ENCODE measurements at places on chromosomes 16 and 17. TPM values are rescaled to one million over a fixed set of nuclear protein-coding genes. Genes with fewer than 3 reads are reported as not detected.

CACNG3 gene
- not detected for total RNA-seq

DNA sequence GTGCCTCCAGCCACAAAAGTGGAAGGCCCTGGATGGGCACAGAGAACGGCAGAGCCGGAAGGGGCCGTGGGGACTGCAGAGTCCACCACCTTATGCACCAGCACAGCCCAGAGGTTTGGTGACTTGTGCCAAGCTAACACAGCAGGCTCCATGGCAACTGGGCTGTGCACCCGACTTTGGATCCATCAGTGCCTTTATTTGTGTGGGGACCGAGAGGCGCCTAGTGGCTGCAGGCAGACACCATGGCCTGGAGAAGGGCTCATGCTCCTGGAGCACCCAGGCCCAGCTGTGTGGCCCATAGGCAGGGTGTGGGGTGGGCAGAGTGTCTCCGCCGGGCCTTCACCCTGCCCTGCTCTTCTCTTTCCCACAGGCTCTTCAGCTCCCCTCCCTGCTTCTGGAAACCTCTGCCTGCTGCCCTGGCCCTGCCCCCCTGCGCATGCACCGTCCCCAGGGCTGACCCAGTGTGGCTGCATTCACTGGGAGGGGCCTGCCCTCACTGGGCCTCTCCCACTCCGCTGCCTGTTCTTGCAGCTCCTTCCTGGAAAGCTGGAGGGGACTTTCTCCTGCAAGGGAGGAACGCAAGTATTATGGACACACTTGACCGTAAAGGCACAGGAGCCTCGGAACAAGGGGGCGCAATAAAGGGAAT lies 10.1 kb downstream of the C16orf90 start:
- H3K36me3 ChIP-seq, result peaks cover 46% of the 10 kb centered on the region
- no peak overlapping the region for H3K27ac ChIP-seq
- no peak overlapping the region for H3K4me3 ChIP-seq
- no peaks in the 10 kb centered on the region for H3K4me1 ChIP-seq
- no peak for DNase-seq

KRT33A gene
- not detected for total RNA-seq

OTOA gene
- total RNA-seq, result 0.11 TPM

NETO2 gene
- total RNA-seq, result 28.6 TPM

GRCh38 chr16:23650674-23651416 lies 9.6 kb downstream of the DCTN5 start:
- H3K36me3 ChIP-seq, result peaks cover 52% of the 10 kb centered on the region

DNA sequence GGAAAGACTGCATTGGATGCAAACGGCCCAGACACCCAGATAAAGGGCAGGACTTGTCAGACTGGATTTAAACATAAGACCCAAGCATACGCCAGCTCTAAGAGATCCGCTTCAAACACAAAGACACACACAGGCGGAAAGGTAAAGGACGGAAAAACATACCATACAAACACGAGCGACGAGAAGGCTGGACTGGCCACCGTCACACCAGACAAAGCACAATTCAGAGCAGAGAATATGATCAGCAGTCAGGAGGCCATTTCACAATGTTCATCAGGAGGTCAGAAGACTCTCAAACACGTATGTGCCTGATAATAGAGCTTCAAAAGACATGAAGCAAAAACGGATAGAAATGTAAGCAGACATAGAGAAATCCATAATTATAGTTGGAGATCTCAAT lies 84.9 kb upstream of the GNG13 start:
- no peaks in the 10 kb centered on the region for H3K4me1 ChIP-seq
- H3K4me3 ChIP-seq, result no peak overlapping the region
- H3K27ac ChIP-seq, result no peak overlapping the region
- no peaks in the 10 kb centered on the region for H3K36me3 ChIP-seq
- no peaks in the 10 kb centered on the region for H3K27me3 ChIP-seq

DNA sequence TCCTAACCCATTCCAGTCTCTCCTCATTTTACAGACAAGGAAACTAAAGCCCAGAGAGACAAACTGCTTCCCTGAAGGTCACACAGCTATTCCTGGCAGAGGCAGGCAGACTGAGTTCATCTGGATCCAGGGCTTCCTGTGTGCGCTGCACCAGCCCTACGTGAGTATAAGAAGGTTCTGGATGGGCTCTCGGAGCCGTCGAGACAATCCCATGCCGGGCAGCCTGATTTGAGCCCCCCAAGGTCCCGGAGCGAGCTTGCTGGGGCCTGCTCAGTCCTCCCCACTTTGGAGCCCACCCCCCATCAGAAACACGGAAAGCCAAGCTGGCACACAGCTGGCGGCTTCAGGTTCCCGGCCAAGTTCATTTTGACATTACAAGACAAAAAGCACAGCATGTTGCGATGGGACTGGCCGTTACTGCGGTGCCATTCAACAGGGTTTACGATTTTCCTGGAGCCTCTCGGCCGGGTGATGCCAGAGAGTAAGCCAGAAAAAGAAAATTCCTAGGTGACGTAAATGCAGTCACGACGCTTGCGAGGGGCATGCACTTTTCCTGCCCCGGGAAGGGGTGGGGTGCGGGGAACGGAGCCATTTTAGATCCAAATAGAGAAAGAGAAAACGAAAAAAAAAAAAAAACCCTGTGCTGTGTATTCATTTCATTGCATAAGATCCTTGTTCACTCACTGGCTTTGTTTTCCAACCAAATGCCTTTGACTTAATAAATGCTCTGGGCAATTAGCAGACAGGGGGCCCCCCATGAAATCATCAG lies 167.1 kb upstream of the FOXF1 start:
- no peaks in the 10 kb centered on the region for H3K36me3 ChIP-seq
- H3K27ac ChIP-seq, result no peak overlapping the region
- H3K27me3 ChIP-seq, result no peaks in the 10 kb centered on the region
- peaks cover 6% of the 10 kb centered on the region for H3K4me1 ChIP-seq
- no peak for DNase-seq
- peak overlapping the region; percentile 21 for H3K4me3 ChIP-seq

DNA sequence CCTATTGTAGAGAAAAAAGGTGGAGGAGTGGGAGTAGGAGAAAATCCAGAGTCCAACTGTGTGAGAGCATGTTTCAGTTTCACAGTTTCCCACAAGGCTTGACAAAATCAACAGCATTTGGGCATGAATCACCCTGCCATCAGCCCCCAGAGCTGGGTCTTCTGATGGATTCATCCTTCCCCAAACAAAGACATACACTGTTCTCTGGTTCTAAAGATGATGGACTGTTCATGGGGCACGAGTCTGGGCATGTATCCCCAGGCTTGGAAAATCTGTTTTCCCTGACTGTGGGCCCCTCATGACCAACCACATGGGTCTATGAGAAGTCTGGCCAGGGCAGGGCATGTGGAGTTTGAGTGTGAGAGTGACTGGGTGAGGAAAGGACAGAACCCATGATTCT lies 210.4 kb upstream of the IRX5 start:
- H3K27me3 ChIP-seq, result no peaks in the 10 kb centered on the region
- H3K27ac ChIP-seq, result no peak overlapping the region
- H3K36me3 ChIP-seq, result no peaks in the 10 kb centered on the region
- no peak overlapping the region for H3K4me3 ChIP-seq
- H3K4me1 ChIP-seq, result no peaks in the 10 kb centered on the region
- DNase-seq, result no peak

DNA sequence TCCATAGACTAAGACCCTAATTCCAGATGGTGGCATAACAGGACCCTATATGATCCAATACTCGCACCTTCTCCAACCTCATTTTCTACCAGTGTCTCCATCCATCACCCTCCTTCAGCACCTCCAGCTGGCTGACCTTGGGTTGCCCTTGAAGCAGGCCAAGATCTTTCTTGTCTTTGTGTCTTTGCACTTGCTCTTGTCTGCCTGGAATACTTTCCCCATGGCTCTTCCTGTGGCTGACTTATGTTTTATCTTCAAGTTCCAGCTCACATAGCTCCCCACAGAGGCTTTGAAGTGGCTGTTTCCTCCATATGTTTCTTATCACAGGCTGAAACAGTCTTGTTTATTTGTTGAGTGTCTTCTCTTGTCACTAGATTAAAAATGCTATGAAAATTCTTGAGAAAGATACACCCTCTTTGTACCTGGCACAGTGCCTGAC lies 29.6 kb upstream of the MMD start:
- no peak overlapping the region for H3K27ac ChIP-seq
- no peaks in the 10 kb centered on the region for H3K27me3 ChIP-seq
- no peak overlapping the region for H3K4me3 ChIP-seq

GAST gene
- not detected for total RNA-seq

DNA sequence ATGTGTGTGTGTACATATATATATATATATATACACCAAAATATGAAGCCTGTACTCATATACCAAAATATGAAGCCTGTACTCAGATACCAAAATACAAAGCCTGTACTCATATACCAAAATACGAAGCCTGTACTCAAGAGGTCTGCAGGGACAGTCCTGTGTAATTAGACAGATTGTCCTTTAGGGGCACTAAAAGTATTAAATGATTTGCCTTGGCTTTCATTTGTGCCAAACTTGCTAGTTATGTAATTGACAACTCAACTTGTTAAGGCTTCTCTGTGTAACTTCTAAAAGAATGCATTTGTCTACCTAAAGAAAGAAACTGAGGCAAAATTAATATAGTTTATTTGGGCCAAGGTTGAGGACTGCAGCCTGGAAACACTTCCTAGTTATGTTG lies 30.8 kb upstream of the DHX40 start:
- H3K4me1 ChIP-seq, result no peaks in the 10 kb centered on the region
- no peaks in the 10 kb centered on the region for H3K36me3 ChIP-seq
- no peak overlapping the region for H3K27ac ChIP-seq
- H3K4me3 ChIP-seq, result no peak overlapping the region
- no peaks in the 10 kb centered on the region for H3K27me3 ChIP-seq

DNA sequence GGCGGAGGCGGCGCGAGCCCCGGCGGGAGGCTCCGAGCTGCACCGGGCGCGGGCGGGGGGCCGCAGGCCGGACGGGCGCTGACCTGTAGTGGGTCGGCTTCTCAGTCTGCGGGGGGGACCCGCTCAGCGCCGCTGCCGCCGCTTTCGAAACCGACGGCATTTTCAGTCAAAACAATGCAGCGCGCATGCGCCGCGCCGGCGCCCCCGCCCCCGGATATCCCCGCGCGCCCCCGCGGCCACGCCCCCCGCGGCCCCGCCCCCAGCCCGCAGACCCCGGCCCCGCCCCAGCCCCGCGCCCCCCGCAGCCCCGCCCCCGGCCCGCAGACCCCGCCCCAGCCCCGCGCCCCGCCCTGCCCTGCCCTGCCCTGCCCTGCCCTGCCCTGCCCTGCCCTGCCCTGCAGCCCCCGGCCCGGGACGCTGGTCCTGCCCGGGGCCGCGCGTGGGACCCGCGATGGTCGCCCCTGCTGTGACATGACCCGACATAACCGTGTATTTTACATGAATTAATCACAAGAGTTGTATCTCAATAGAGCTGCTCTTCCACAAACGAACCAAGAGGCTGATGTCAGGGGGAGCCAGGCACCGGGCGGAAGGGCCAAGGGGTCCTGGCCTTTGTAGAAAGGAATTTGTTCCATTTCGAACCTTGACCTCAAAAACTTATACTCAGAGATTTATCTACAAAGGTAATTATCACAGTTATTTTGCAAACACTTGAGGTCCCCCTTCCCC lies at the start of gene UNKL:
UNKL (minus strand) TSS at position 173 of the 729 bp plus-strand sequence; CDS start at position 160, 13 bp downstream.
- no peaks in the 10 kb centered on the region for H3K4me1 ChIP-seq
- DNase-seq, result peak; percentile 71
- no peaks in the 10 kb centered on the region for H3K27me3 ChIP-seq
- peak within 1 kb of the TSS; percentile 76 for H3K4me3 ChIP-seq

DNA sequence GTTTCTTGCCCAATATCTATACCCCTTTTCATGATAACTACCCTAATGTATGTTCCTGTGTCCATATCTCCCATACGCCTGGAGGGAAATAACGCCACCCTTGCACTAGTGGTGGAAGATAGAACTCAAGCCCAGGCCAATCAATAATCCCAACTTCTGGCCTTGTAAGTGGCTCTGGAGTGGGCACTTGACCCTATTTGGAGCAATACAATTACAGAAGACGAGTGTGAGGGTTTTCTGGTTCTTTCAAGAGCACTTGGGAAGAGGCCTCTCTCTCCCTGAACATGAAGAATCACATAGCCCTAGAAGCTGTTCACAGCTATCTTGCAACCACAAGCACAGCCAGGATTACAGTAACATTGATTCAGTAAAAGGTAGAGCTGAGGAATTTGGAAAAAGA lies 217.9 kb downstream of the RAB11FIP4 start:
- H3K4me3 ChIP-seq, result no peak overlapping the region
- no peak for DNase-seq
- H3K27ac ChIP-seq, result no peak overlapping the region
- no peaks in the 10 kb centered on the region for H3K36me3 ChIP-seq
- no peaks in the 10 kb centered on the region for H3K27me3 ChIP-seq

FA2H gene
- total RNA-seq, result 25.1 TPM

DNA sequence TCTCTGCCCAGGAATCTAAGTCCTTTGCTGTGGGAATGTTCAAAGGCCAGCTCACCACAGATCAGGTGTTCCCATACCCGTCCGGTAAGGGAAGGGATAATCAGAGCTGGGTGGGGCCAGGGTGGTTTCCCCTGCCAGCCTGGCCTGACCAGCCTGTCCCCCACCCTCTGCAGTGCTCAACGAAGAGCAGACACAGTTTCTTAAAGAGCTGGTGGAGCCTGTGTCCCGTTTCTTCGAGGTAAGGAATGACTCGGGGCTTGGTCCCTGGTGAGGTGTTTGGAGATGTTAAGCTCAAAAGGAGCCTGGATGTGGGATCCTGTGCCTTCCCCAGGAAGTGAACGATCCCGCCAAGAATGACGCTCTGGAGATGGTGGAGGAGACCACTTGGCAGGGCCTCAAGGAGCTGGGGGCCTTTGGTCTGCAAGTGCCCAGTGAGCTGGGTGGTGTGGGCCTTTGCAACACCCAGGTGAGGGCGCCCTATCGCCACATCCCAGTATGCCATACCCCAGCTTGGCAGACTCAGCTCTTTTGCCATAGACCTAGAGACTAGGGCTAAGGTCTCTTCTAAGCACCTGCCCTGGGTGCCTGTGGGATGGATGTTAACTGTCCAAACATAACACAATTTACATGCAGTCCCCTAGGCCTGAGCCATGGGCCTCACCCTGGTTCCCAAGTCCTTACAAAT lies 997 bp downstream of the ACADVL start:
- no peak overlapping the region for H3K27ac ChIP-seq
- DNase-seq, result peak; percentile 85
- no peaks in the 10 kb centered on the region for H3K27me3 ChIP-seq

CCL1 gene
- total RNA-seq, result not detected

NAA60 gene
- 50.4 TPM for total RNA-seq

All from H9 (cell line).